Astrocyte of the spinal cord (primary cell): ENCODE measurements at places on chromosomes 16 and 17.

DNA sequence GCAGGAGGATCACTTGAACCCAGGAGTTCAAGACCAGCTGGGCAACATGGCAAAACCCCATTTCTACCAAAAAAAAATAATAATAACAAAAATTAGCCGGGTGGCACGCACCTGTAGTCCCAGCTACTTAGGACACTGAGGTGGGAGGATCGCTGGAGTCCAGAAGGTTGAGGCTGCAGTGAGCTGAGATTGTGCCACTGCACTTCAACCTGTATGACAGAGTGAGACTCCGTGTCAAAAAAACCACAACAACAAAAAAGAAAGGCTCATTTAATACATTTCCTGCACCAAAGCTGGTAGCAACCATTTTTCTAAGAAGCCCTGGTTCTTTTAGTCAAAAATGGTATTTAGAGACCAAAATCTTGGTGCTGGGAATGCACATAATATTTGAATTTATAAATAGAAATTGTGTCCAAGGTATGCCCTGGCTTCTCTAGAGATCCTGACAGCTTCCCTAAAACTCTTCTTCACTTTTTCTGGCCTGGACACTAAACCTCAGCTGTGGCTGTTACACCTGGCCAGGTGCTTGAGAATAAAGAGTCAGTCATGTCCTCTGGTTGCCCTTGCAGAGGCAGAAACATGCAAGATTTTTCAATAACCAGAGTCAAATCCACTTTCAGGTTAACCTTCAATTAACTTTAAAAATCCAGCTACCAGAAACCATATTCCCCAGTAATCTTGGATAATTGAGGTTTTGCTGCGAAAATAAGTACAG, 35.9 kb downstream of the SCNN1B start:
- no peak for DNase-seq

DNA sequence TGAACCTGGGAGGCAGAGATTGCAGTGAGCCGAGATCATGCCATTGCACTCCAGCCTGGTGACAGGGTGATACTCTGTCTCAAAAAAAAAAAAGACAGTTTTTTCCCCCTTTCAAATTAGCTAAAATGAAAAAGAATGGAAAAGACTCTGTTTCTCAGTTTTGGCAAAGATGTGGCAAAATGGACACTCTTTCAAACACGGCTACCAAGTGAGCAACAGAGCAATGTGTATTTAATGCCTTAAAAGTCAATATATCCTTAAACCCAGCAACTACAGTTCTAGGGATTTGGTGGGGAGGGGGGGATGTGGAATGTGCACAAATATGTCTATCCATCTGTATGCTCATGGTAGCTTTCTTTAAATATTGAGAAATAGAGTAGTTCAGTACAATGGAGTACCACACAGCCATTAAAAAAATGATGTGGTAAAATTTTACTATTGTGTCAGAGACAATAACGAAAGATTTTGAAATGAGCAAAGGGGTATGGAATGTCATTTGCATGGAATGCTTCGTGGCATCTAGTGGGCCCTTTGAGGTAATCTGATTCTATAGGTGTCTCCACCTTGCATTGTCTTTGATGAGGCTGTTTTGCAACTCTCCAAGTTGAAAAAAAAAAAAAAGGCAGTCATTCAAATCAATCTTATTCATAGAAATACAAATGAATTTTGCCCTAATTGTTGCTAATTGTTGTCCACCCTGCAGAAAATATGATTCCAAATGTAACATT, 108.1 kb downstream of the AXIN2 start:
- DNase-seq = no peak

GRCh38 chr16:52450916-52451315, 96.0 kb downstream of the TOX3 start:
- no peak for DNase-seq

DNA sequence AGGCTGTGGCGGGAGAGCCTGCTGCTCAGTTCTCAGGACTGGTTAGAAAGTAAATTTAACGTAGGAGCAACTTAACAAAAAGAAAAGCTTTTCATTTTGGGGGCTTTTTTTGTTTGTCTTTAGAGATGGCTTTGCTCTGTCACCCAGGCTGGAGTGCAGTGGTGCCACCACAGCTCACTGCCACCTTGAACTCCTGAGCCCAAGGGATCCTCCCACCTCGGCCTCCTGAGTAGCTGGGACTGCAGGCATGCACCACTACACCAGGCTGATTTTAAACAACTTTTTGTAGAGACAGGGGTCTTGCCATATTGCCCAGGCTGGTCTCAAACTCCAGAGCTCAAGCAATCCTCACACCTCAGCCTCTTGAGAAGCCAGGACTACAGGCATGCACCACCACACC, 205.0 kb downstream of the RPTOR start:
- no peak for DNase-seq

GRCh38 chr17:28493460-28493859, 12.7 kb upstream of the FOXN1 start:
- DNase-seq = no peak

DNA sequence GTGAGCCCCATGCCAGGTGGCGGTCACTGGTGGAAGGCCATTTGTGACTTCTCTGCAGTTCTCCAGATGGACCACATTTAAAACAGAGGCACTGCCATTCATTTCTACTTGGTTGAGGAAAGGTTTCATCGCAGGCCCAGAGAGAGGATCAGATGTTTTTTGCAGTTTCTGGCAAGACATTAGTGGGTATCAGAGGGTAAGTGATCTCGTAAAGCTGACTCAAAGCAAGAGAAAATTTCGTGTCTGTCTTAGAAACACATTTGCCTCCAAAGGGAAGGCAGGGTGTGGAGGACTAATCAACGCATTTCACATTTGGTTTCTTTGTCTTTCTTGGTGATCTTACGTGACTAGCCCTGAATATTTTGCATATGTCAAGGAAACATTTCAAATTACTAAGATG, 81.8 kb downstream of the PRKCB start:
- no peak for DNase-seq

GRCh38 chr16:22296225-22297113, 740 bp upstream of the POLR3E start:
- peak; percentile 24 for DNase-seq

DNA sequence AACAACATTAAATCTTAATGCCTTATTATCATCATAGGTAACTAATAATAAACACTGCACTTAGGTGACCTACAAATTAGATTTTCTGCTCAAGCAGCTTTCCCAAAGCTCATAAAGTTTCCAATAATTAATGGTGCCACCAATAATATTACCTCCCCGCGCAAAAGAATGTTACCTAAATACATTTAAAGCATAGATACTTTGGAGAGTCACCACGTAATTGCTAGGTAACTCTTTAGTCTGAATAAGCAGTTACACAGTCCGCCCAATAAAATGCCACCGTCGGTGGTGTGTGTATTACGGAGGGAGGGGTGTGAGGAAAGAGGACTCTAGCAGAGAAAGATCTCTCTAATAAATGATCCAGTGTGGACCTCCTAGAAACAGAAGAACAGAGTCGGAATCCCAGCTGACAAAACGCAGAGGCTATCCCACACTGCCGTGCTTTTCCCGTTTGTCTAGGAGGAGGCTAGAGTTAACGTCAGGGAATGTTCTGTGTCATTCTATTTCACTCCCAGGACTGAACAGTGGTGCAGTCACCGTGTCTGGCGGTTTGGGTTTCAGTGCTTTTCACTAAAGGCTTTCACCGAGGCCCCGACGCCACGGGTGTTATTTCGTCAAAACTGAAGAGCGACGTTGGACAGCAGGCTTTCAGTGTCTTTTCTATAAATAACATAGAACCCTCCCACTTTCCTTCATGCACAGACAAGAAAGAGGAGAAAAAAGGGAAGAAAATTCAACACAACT, 630 bp downstream of the RNFT1 start:
- peak; percentile 70 for DNase-seq

- peak; percentile 54 for DNase-seq
Observed at GRCh38 chr16:57871456-57871855, 69.2 kb upstream of the KIFC3 start.

- DNase-seq = no peak
Observed at GRCh38 chr16:11493531-11493929, 93.2 kb downstream of the LITAF start.

- DNase-seq = no peak
Observed at GRCh38 chr16:20901068-20901435, 481 bp downstream of the LYRM1 start.

DNA sequence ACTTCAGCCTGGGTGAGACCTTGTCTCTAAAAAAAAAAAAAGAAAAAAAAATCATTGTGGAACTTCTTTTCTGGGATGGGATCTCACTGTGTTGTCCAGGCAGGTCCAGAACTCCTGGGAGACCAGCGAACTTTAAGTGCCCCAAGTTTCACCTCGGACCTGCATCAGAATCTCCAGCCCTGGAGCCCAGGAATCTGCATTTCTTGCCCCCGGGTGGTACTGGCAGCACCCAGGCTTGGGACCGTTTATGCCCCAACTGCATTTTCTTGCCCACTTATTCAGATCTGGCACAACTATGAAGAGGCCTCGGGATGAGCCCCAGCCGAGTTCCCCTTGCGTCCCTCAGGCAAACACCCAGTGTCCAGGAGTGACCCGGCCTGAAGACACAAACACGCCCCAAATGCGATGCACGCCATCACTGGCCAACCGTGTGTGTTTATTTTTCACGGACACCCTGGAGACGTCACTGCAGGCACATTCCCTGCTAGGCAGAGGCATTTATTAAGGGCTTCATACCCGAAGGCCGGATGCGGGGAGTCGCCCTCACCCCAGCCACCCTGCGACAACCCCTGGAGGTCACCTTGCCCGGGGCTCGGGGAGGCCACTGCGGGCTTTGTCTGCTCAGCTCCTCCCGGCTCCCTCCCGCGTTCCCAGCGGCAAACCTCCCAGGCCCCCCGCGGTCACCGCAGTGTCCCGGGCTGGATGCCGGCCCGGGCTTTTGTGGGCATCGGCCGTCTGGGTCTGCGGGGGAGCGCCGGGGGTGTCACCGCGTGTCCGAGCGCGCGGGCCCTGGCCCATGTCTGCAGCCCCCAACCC, 684 bp upstream of the SPIRE2 start:
- peak; percentile 51 for DNase-seq

DNA sequence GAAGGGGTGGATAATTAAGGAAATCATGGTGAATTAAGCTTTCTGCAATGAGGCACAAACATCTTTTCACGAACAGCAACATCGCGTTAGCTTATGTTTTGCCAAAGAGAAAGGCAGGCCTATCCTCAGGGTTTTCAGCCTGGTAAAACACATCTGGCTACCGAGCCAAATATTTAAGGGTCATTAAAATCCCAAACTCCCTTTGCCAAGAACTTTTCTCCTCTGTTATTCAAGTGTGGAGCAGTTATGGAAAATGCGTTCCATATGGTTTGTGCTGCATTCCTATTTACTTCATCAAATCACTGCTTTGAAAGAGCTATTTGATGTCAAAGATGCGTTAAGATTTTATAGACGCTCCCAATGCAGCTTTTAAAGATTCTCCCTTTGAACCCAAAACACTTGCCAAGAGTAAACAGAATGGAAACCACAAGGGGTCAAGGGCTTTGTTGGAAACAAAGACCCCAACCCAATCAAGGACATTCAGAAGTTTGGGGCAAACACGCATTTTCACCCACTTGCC, 308.3 kb upstream of the CDH5 start:
- DNase-seq = peak; percentile 72

DNA sequence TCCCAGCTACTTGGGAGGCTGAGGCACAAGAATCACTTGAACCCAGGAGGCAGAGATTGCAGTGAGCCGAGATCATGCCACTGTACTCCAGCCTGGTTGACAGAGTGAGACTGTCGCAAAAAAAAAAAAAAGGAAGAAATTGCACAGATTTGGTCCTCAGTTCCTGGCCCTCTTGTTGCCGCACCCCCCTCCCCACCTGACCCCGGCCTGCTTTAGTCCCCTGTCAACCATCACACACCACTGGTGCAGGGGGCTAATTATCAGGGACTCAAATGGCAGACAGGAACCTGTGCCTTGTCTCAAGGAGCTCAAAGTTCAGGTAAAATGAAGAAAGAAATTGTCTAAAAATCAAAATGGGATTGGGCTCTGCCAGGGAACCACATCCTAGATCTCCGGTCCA, 28.1 kb downstream of the NGFR start:
- DNase-seq = no peak

DNA sequence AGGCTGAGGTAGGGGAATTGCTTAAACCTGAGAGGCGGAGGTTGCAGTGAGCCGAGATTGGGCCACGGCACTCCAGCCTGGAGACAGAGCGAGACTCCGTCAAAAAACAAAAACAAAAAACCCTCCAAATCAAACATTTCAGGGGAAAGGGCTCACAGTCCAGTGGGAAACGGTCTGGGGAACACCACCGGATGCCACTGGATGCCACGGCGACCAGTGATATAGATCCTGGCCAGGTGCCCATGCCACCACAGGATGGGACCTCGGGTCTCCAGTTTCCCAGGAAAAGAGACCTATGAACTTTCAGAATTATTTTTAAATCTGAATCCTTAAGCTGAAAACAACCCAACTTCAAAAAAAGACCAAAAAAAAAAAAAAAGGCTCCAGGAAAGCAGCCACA, 12.3 kb downstream of the CEP131 start:
- no peak for DNase-seq

DNA sequence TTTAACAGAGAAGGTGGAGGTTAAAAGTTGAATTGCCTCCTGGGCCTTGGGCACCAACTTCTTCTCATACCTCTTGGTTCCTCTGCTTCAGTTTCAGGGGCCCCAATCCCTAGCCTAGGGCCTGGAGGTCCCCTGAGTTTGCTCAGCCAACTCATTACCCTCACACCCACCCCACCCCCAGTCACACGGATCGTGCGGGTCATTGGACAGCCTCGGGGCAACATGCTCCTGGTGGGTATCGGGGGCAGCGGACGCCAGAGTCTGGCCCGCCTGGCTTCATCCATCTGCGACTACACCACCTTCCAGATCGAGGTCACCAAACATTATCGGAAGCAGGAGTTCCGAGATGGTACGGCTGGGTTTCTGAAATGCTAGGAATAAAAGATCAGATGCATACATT, 36.0 kb upstream of the KDM6B start:
- no peak for DNase-seq

DNA sequence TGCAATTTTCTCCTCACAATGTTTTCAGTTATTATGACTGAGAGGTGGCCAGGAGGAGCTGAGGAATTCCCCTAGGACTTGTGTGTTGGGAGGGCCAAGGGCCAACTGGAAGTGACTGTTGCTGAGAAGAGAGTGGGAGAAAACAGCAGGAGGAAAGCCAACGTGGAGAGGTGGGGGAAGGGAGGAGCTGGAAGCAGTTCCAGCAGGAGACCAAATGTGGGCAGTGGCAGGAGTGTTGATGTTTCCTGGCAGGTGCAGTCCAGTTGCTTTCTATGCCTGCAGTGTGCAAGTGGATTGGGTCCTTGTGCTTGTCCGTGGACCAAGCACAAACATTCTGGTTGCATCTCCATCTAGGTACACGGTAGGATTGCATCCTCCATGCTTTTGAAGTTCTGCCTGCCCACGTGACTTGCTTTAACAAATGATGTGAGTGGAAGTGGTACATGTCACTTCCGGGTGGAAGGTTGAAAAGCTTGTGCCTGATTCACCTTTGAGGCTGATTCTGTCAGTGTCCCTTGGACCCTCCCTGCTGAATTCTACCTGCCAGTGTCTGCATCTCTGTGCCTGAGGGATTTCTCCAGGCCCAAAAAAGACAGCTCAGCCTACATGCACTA, 54.7 kb upstream of the CRHR1 start:
- no peak for DNase-seq

DNA sequence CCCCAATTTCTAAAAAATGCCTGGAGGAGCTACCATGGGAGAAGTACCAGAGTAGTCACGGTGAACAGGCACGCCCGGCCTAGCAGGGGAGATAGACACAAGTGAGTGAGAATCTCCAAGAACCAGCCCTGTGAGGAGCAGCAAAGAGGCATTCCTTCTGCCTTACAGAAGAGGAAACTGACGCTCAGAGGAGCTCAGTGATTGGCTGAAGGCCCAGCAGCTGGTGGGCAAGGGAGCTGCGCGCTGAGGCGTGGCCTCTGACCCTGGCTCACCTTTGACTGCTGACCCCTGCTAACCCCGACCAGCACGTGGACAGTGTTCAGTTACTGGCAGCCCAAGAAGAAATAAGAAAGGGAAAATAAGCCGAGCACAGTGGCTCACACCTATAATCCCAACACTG, 1.8 kb downstream of the C16orf96 start:
- no peak for DNase-seq
